ENCODE measurements at places on chromosomes 3 and 15.

GRCh38 chr3:151319628-151320027 is 3.0 kb upstream of the GPR87 start:
- peak; percentile 64 for DNase-seq

DNA sequence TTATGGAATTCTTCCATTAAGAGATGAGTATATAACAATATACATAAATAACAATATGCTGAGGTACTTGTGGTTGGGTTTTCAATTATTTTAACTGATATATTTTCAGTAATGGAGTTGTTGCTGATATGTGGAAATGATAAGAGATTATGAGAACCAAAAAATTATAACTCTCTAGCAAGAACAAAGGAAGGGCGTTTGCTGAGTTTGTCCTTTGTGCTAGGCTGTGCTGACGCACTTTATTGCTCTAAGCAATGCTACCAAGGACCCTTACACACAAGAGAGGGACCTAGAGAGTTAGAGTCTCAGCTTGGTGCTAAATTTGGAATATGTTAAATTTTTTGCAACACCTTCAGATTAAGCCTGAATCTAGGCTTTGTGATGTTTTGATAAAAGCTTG is 24.1 kb downstream of the CFAP91 start:
- DNase-seq = no peak

DNA sequence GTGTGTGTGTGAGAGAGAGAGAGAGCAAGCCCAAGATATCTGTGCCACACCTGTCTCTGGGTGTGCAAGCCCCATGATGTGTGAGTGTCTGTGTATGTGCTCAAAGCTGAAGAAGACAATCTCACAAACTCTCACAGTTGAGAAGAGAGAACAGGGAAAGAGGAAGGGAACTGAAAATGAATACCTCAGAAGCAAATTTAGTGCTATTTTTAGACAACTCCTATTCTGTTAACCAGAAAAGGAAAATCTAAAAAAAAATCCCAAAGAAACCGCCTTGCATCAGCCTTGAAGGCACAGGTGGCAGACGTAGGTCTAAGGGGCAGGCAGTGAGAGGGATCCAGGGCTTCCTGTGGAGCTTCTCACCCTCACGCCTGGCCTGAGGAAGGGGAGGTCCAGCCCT is 47.8 kb downstream of the ATP2B2 start:
- no peak for DNase-seq

DNA sequence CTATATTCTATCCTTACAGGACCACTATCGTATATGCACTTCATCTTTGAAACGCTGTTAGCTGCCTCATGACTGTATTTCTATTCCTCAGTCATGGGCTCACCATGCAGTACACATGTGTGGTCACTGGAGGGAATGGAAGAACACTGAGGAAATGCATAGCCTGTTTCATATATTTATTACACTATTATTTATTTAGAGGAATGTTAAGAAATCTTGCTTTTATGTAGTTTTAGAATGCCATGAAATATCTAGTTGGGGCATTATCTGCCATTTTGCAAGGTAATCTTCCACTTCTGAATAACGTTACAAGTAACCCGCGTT is 155.7 kb downstream of the IGF1R start:
- no peak for DNase-seq

- no peak for DNase-seq
Observed at GRCh38 chr3:47855461-47856383, 52.8 kb downstream of the DHX30 start.

DNA sequence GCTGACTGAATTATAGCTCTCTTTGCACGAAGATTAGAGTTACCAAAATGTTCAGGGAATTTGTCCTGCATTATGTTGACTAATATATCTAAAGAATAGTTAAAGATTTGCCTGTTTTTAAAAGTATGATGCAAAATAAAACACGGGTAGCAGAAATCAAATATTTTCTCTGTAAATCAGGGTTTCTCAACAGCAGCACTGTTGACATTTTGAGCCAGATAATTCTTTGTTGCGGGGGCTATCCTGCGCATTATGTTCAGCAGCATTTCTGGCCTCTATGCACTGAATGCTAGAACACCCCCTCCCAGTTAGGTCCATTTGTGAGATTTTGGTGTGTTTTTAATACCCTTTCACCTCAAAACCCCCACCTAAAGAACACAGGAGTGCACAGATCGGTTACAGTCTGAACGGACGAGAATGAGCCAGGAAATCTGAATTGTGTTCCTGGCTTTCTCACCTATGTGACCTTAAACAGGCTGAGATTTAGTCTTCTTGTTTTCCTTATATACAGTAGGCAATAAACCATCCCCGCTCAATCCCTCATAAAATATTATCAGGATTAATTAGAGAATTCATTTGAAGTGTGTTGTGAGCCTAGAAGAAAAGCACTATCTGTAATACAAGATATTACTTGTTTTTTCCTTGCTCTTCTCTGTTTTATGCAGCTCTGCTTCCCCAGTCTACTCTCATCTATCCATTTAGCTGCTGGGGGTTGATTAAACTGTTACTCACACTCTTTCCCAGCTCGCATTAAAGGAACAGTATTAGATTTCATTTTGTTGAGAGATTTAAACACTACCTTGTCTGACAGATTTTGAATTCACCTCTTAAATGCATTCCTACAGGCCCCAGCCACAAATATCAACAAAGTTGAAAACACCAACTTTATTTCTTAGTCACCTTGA is 247.5 kb upstream of the GOLIM4 start:
- no peak for DNase-seq

DNA sequence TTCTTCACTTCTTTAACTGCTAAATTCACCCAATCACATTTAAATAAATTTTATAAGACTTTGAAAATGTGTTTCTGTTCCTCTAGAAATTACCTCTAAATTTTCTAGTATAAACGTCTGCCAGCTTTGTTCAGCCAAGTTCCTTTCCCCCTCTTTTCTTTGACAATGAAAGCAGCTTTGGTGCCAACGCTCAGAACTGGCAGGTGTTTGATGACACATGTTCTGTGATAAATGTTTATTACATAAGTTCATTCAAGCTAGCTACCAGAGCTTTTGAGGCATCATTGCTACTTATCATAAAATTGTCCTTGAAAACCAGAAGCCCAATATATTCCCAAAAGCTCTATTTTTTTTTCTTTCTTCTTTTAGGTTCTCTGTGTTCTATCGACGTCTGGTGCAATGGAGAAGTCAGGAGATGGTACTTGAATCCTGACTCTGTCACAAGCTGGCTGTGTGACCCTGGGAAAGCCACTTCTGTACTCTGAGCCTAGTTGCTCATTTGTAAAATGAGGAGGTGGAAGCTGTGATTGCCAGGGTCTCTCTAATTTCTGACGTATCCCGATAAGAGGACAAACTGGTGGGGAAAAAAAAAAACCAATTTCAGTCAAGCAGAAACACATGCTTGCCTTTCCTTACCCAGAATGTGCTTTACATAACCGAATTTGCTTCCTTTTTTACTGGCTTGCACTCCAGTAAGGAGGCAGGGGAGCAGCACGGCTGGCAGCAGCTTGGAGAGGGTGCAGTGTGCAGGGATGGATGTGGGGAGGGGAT is 187.1 kb upstream of the LPP start:
- DNase-seq = no peak

- DNase-seq = no peak
Observed at GRCh38 chr3:177882124-177882648, 654.0 kb upstream of the KCNMB2 start.

DNA sequence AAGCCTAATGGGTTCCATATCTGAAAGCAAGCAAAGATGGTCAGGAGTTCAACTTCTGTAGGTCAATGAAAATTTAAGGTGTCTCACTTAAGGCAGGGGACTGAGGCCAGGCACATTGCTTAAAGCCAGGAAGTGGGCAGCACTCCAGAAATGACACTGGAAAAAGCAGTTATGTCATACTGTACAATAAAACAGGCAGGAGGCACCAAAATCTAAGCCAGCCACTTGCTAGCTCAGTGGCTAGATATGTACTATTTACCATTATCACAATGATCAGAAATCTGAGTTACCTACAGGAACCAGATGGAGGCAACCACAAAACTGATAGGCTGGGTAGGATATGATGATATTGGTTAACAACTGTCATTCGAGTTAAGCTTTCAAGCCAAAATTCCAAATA is 57.3 kb downstream of the FRMD5 start:
- DNase-seq = no peak

- DNase-seq = no peak
Observed at GRCh38 chr3:15171096-15171495, 35.0 kb upstream of the CAPN7 start.

DNA sequence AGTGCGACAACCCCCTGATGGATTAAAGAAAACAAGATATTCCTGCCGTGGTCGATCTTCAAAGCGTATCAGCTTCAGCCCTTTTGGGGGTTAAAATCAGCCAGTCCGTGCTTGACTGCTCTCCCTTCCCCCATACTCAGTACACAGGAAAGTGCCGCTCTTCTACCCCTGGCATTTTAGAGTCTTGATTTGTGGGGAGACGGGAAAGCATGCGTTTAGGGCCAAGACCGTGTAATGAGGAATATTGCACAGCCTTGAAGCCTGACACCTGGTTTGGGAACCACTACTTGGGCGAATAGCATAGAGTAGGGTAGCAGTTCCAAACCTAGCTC is 540 bp upstream of the EDC3 start:
- DNase-seq = no peak

DNA sequence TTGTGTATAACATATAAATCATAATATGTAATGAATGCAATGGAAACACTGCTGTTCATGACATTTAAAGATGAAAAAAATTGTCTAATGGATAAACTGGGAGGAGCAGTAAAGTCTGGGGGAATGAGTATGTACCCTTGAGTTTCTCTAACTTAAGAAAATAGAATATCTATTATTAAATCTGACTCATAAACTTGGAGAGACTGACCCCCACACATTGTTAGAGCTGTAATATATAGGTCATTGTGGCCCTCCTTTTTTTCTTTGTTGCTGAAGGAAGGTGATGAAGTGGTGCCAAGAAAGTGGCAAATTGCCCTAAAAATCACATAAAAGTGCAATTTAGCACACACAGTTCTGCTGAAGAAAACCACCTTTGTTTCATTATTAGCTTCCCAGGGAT is 389.8 kb upstream of the RARB start:
- DNase-seq = no peak

DNA sequence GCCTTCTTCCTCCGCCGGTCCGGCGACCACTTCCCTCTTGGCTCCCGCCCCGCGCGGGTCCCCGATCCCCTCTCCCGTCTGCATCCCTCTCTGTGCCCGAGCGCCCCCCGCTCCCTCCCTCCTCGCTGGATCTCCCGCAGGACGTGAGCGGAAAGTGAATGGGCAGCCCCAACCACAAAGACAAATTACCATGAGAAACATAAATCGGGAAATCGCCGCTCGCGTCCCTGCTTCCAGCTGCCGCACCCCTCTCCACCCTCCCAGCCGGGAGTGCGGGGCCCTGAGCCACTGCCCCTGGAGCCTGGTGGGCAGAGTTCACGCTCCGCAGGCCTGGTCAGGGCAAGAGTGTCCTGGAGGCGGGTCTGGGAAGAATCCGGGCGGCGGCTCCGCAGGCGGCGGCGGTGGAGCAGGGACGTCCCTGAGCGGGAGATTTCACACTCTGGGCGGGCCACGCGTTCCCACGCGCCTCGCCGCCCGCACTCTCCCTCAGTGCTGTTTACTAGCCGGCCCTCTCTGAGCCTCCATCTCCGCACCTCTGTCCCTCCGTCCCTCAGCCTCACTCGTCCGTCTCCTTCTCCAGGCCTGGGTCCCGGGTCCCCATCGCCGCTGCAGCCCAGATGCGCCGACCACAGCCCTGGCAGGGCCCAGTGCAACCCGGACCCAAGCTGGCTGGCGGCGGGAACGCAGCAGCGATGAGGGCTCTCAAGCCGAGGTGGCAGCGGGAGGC is 835 bp downstream of the SEMA5B start:
- no peak for DNase-seq

DNA sequence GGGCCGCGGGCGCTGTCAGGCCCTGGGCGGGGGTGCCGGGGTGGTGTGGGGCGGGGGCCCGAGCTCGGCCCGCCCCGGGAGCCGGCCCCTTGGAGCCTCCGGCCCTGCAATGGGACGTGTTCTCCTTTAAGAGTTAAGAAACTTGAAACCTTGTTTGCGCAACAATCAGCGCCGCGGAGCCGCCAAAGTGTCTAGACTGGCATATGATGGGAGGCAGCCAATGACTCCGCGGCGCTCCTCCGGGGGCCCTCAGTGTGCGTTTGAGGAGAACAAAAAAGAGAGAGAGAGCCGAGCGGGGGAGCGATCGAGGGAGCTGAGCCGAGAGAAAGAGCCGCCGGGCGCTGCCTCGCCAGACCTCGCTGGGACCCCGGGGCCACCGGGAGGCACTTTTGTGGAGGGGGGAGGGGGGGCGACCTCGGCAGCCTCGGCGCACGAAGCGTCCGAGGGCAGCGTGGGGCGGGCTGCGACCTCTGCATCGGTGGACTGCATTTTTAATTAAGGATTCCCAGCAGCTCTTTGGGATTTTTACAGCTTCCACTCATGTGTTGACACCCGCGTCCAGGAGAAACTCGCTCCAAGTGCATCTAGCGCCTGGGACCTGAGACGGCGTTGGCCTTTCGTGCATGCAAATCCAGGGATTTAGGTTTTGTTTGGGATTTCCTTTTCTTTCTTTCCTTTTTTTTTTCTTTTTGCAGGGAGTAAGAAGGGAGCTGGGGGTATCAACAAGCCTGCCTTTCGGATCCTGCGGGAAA is at the start of gene SMAD6:
Gene SMAD6, plus strand, starts transcription at position 202 of the 752 bp plus-strand sequence. CDS start 1,023 bp downstream, outside the sequence.
- DNase-seq = peak; percentile 99

DNA sequence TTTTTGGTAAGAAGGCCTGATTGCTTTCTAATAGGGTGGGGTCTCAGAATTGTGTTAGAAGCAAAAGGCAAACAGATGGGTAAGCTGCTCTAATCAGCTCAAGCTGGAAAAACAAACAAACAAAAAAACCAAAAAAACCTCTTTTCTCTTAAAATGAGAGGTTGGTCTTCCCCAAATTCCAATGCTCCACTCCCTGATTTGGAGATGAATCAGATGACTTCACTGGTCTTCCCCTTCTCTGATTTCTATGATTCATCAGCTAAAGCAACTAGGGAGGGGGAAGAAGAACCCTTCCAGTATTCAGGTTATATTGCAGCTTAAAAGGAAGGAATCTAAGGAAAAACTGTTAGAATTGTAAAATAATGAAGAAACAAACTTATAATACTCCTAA is 9.6 kb upstream of the ANXA2 start:
- peak; percentile 88 for DNase-seq

- no peak for DNase-seq
Observed at GRCh38 chr15:99630607-99631131, 64.9 kb downstream of the MEF2A start.

GRCh38 chr3:124888482-124889441 is 1.6 kb upstream of the ITGB5 start:
- no peak for DNase-seq

Data from fibroblast of skin of abdomen (primary cell).